ENCODE measurements at places on chromosomes 11 and 22. TPM values are rescaled to one million over a fixed set of nuclear protein-coding genes. Genes with fewer than 3 reads are reported as not detected.

The RTN4R gene
- total RNA-seq, result 0.05 TPM

The OR4A16 gene
- not detected for total RNA-seq

The OR52I1 gene
- not detected for total RNA-seq

The PATE3 gene
- total RNA-seq, result not detected

The OR10D3 gene
- total RNA-seq, result not detected

The PARVG gene
- not detected for total RNA-seq

The TST gene
- total RNA-seq, result 24.2 TPM

The MMP3 gene
- total RNA-seq, result not detected

The LAYN gene
- 4.1 TPM for total RNA-seq

The MS4A6A gene
- not detected for total RNA-seq

The MMP27 gene
- total RNA-seq, result not detected

The SPI1 gene
- total RNA-seq, result not detected

The LRRC10B gene
- not detected for total RNA-seq

The SOX6 gene
- total RNA-seq, result 2.2 TPM

The DUSP8 gene
- total RNA-seq, result 0.05 TPM

The CASP12 gene
- not detected for total RNA-seq

The C11orf16 gene
- total RNA-seq, result not detected

The RNF215 gene
- total RNA-seq, result 19.8 TPM

The ENTHD1 gene
- total RNA-seq, result not detected

The GRK3 gene
- total RNA-seq, result 0.56 TPM

The DERL3 gene
- not detected for total RNA-seq

The ARHGAP8 gene
- total RNA-seq, result not detected

The C11orf91 gene
- not detected for total RNA-seq

The ASPHD2 gene
- total RNA-seq, result 1.2 TPM

The TM7SF2 gene
- total RNA-seq, result 1.2 TPM

The PITPNM1 gene
- total RNA-seq, result 20.1 TPM

The OR51B2 gene
- not detected for total RNA-seq

The NRXN2 gene
- 15.9 TPM for total RNA-seq

The TRPM5 gene
- not detected for total RNA-seq

The MS4A15 gene
- not detected for total RNA-seq

The LARGE1 gene
- 13.8 TPM for total RNA-seq

The ABCG4 gene
- total RNA-seq, result 0.31 TPM

The DGCR2 gene
- 36.3 TPM for total RNA-seq

The MLC1 gene
- 0.54 TPM for total RNA-seq

The MYEOV gene
- not detected for total RNA-seq

The C11orf21 gene
- not detected for total RNA-seq

The RAG2 gene
- not detected for total RNA-seq

The OR5T2 gene
- not detected for total RNA-seq

The DEUP1 gene
- total RNA-seq, result not detected

The MISFA gene
- total RNA-seq, result not detected

The NRGN gene
- total RNA-seq, result not detected

The SLC22A6 gene
- not detected for total RNA-seq
